T-helper 9 cell (primary cell): ENCODE measurements at places on chromosomes 16 and 17.

DNA sequence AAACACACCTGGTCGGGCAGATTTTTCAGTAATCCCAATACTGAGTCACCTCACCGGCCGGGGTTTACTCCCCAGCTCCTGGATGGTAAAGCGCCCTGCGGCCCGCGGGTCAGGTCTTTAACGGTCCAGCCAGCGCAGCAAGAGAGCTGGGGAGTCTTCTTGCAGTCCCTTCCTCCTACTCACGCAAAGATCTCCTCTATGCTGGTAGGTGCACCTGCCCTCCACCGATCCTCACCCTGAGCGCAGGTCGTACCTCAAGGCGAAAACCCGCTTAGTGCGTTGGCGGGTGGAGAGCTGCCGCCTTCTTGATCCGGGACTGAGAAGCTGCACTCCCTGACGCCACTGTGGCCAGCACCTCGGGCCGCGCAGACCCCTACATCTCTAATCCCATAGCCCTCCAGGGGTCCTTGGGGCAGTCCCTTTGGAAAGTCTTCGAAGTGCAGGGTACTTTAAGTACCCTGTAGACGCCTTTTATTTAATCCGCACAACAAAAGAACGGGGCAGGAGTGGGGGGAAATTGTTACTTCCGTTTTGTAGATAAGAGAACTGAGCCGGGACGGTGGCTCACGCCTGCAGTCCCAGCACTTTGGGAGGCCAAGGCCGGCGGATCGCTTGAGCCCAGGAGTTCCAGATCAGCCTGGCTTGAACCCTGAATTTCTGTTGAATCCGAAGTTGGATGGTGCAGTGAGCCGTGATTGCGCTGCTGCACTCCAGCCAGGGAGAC lies 10.4 kb upstream of the HOXB13 start:
- DNase-seq: no peak

GRCh38 chr17:73092523-73093135 lies at the start of gene SLC39A11:
SLC39A11 (minus strand) TSS chr17:73092688; CDS start chr17:73088764, 3,924 bp downstream.
- DNase-seq: peak; percentile 82

GRCh38 chr16:23274968-23275367 lies 27.1 kb upstream of the SCNN1B start:
- DNase-seq: no peak

GRCh38 chr16:275786-276232 lies at the start of gene RGS11:
RGS11 (minus strand) TSS chr16:275944; CDS start chr16:275911, 33 bp downstream.
- DNase-seq: no peak

DNA sequence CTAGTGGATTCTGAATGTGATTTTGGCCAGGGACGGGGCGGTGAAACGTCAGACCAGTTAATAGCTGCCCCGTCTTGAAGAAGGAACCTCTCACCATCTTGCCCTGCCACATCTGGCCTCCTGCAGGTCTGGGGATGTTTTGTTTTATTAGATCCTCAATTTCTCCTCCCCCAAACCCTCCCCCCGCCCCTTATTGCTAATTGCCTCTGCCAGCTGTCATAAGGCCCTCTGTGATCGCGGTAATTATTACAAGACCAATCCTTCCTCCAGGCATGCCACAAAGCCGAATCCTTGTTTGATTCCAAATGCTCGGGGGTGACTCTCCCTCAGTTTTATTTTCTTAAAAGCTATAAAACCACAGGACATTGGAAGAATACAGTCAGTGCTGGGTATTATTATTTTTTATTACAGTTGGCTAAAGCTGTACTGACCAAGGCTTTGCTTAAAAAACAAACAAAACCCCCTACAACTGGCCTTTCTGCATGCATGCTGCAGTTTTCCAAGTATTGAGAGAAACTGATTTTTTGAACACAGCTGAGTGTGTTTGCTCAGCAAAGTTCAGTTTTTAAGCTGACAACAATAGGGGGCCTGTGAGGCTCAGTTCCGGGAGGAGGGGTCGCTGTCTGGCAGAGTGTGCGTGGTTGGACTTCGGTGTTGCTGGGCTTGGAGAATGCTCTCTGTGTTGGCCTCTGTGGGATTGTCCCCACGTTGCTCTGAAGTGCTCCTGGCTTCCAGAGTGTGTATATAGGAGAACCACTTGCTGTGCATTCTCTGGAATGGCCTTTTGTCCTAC lies 1.7 kb downstream of the KSR1 start:
- no peak for DNase-seq

DNA sequence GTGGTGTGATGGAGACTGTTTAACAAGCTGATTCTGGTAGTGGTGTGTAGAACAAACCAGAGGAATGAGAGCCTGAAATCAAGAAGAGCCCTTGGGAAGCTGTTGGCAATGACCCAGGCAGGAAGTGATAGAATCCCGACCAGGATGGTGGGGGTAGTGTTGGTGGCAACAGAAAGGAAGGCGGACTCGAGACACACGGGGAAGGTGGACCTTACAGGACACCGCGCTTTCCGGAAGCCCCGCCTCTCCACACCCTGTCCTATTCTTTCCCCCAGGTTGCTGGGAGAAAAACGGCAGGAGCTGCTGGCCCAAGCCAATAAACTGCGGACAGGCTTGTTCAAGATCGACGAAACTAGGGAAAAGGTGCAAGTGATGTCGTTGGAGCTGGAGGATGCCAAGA lies 30.0 kb upstream of the KDM6B start:
- no peak for DNase-seq

GRCh38 chr17:35313875-35314409 lies 59.5 kb downstream of the SLFN11 start:
- DNase-seq: no peak

GRCh38 chr16:30837904-30838303 lies 50.9 kb upstream of the ZNF629 start:
- DNase-seq: no peak
